ENCODE measurements at places on chromosomes 7 and 10. TPM values are rescaled to one million over a fixed set of nuclear protein-coding genes. Genes with fewer than 3 reads are reported as not detected.

- DNase-seq, result no peak
These were observed 23.5 kb downstream of the CPEB3 start for GRCh38 chr10:92267343-92267742.

GRCh38 chr7:151508991-151509390 lies 10.7 kb downstream of the RHEB start:
- no peak for DNase-seq

- peak; percentile 7 for DNase-seq
These were observed 129.7 kb downstream of the SAMD9 start for GRCh38 chr7:92988051-92988450.

- no peak for DNase-seq
These were observed 2.8 kb upstream of the GPRIN2 start for GRCh38 chr10:46559231-46559671.

DNA sequence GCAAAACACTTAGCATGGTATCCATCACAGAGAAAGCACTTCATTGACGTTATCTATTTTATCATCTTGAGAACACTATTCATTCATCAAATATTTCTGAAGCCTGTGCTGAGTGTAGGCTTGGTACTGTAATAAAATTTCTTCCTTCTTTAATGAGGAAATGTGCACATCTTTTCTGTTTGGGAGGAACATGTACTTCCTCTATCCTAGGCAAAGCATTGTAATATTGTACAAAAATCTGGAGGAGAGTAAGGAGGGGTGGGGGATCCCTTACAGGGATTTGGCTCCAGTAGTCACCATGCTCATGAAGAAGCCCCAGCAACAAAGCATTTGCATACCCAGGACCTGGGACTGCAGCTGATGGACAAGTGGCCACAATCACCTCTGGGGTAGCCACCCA lies 39.9 kb upstream of the SORCS3 start:
- DNase-seq, result no peak

DNA sequence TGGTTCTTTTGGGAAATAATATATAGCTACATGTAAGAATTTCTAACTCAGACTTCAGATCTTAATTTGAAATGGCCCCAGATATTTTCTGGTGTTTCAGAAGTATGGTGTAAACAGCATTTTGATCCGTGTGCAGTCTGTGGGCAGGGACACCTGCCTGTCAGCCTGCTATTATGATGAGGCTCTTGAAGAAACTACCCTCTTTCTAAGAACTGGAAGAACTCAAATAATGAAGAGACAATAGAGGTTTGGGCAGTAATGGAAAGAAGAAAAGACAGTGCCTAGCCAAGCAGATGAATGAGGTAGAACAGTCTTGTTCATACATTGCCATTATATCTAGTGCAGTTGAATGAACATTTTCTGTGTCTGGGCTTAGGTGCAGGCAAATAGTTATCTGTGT lies 256.6 kb downstream of the ARHGAP21 start:
- DNase-seq, result no peak

- DNase-seq, result no peak
These were observed 353.0 kb downstream of the ANKRD30A start for GRCh38 chr10:37478381-37478780.

DNA sequence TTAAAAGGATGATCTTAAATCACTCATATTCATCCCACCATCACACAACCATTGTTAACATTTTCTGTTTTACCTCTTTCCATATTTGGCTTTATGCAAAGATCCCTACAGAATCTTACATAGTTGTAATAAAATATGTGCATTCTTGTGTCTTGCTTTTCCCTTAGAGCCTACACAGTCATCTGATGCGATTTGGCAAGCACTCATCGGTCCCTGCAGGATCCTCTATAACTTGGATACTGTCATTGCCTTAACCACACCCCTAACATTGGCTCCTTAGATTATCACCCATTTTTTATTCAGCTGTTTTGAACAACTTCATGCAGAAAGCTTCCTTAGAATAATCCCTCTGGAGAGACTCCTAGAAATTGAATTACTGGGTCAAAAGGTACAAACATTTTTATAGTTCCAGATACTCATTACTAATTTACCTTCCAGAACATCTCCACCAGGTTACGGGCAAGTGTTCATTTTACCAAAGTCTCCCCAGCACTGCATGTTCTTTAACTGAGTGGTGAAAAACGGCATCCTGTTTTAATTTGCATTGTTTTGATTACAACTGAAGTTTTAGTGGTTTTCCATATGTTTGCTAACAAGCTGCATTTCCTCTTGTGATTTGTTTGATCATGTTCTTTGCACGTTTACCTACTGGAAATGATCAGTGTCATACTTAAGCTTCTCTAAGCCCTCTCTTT lies 268.3 kb downstream of the GRID1 start:
- no peak for DNase-seq

DNA sequence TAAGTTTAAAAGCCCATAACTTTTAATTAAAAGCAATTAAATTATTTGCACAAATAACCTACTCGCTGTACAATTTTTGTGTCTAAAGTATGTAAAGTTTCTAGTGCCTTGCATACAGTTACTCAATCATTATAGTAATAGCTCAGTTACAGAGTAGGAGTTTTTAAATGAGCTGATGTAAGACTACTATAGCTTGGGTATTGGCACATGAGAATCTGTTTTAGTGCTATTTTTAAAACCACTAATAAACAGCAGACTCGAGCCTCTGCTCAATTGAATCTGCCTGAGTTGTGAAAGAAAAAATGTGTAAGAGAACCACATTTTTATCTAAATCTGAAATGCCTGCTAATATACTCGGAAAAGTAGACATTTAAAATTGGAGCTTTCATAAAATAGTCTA lies 31.1 kb downstream of the CTNNA3 start:
- no peak for DNase-seq

DNA sequence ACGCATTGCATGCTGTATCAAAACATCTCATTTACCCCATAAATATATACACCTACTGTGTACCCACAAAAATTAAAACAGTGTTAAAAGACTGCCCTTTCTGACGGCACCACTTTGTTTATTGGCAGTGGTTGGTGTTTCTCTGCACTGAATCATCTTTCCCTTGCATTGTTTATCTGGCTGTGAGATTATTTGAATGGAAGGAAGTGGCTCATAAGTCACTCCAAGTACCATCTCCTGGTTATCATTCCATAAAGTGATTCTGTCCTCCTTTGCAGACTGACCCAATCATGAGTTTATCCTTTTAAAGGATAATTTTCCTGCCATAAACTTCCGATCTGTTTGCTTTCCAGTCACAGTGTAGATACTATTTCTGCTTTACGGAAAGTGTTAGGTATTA lies 183.8 kb downstream of the CAMK1D start:
- no peak for DNase-seq

- DNase-seq, result no peak
These were observed 192.3 kb downstream of the FGFR2 start for GRCh38 chr10:121405953-121406352.

GRCh38 chr10:131838966-131839742 lies 61.7 kb upstream of the PPP2R2D start:
- DNase-seq, result no peak

GRCh38 chr10:23521735-23522134 lies 82.9 kb downstream of the OTUD1 start:
- DNase-seq, result no peak

GRCh38 chr7:21054427-21055112 lies 267.9 kb upstream of the SP8 start:
- DNase-seq, result no peak

DNA sequence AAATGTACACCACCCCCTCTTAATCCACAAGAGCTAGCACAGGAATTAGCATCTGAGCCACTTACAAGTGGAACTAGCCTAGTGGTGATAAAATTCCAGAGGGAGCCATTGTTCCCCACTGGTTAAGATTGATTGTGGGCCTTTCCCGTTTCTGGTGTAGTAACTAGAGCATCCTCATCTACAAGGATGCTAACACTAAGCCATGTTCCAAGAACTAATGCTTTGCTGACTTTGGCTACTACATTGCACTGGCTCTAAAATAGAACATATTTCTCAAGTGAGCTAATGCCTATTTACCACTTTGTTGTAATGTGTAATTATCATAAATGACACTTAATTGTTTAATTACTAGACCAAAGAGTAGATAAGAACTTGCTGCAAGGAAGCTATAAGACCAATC lies 143.7 kb downstream of the FZD1 start:
- DNase-seq, result no peak

GRCh38 chr7:30057741-30058140 lies 29.5 kb downstream of the PLEKHA8 start:
- DNase-seq, result no peak

- DNase-seq, result no peak
These were observed 111.0 kb downstream of the CDK6 start for GRCh38 chr7:92725161-92725925.

DNA sequence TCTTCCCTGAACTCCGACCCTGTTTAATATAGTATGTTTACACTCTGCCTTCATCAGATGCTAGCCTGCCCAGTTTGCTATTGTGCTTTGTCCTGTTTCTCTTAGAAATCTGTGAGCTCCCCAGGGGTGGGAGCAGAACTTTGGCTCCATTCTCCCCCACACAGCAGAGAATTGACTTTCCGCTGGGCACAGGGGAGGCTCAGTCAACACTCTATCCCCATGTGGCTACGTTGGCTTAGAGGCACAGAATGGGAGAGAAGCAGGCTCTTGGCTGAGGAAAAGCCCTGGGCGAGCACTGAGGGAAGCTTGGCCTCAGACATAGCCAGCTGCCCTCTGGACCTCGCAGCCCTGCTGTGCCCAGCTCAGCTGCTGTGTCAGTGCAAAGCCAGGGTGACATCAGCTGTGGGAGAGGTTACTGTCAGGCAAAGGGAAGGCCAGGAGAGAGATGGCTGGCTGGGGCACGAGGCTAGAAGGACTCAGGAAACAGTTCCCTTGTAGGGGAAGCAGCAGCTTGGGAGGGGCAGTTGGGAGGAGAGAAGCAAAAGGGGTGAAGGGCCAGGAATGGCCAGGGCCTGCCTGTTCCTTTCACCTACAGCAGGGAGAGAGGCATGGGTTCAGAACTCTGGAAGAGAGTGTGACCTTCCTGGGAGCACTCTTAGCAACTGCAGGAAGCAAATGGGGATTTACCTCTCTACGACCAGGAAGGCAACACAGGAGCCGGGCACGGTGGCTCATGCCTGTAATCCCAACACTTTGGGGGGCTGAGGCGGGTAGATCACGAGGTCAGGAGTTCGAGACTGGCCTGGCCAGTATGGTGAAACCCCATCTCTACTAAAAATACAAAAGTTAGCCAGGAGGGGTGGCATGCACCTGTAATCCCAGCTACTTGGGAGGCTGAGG lies 5.8 kb upstream of the SCD start:
- no peak for DNase-seq

GRCh38 chr10:111485767-111486166 lies 408.9 kb downstream of the ADRA2A start:
- DNase-seq, result no peak

DNA sequence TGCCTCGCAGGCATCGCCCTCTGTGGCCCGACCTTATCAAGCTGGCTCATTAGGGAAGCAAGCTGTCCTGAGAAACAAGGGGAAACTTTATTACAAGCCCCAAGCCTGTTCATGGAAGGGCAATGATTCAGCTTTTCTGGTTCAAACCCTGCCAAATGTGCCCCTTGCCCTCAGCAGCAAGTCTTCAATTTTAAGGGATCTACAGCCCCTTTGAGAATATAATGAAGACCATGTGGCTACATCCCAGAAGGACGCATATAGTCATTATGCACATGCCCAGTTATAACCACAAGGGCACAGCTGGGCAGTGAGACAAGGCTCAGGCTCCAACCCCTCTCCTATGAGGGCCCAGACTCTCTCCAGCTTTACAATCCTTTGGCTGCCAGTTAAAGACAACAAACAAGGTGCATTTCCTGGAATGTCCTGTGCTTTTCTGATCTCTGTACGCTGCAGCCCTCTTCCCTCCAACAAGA lies 56.7 kb downstream of the DDC start:
- no peak for DNase-seq

- no peak for DNase-seq
These were observed 122.2 kb downstream of the CXCL12 start for GRCh38 chr10:44262551-44263251.

GRCh38 chr10:117168729-117169128 lies 28.6 kb upstream of the KCNK18 start:
- no peak for DNase-seq

DNA sequence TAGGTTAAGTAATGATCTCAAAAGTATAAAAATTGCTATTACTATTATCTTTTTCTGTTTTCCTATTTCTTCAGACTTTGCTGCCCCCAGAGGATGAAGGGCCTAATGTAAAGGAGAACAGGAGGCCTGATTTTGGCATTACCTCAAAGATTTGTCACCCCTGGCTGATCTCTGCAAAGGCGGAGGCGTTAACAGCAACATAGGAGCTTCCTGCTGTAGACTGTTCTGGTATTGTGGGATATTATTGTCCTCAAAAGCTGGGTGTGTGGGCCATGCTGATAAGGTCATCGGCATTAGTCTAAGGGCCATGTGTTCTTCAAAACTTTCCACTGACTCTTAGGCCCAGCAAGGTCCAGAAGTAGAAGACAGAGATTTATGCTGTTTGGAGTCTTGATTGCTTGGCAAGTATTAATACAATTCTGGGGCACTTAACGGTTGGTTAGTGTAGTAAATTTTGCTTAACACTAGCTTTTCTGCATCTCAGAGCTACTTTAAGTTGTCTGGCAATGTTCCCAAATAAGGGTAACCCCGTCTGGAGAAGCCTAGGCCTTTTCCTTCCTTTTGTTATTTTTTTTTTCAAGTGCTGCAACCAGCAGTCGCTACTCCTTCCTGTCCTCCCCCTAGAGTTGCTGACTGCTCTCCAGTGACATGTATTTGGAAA lies 14.0 kb upstream of the ENTPD1 start:
- DNase-seq, result no peak

- DNase-seq, result no peak
These were observed 241.1 kb upstream of the LRGUK start for GRCh38 chr7:133886086-133886485.

DNA sequence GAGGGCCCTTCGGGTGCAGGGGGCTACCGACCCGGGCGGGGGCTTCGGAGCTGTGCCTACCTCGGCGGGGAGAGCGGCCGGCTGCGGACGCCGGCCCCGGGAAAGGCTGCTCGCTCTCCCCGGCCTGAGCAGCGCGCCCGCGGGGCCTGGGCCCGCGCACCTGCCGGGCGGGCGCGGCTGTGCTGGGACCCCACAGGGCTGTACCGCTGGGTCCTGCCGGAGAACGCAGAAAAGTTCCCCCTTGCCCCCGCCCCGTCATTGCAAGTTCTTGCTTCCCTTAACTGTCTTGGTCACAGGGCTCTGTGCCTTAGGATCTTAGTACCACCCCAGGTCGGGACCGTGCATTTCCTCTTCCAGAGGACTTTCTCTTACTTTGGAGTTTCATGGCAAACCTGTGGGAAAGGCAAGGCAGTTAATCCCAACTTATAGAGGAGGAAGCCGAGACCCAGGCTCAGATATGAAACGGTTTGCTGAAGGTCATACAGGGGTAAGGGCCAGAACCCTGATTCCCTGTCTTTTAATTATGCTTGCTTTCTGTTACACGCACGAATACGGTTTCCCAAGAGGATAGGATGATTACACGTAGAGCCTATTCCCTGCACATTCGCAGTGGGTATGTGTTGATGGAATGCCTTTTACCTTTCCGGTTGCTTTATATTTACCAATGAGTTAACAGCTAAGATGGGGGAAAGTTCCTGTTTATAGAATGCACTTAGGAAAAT lies 652 bp downstream of the PCGF5 start:
- no peak for DNase-seq

GRCh38 chr7:16026253-16027020 lies 340.0 kb upstream of the MEOX2 start:
- DNase-seq, result no peak

The AKR1C8 gene
- total RNA-seq, result 0.45 TPM

The ACSM6 gene
- not detected for total RNA-seq

The CYP2C9 gene
- total RNA-seq, result not detected

The BMPER gene
- total RNA-seq, result 3.8 TPM

The POLR2J3 gene
- 88.9 TPM for total RNA-seq

The CNPY1 gene
- total RNA-seq, result 19.4 TPM

The SNX8 gene
- 9.9 TPM for total RNA-seq

The TMEM273 gene
- total RNA-seq, result 2.8 TPM

The TBX20 gene
- total RNA-seq, result not detected

The NSUN6 gene
- 34.5 TPM for total RNA-seq

The TSPAN13 gene
- total RNA-seq, result 56.8 TPM
